Renal cortical epithelial cell (primary cell): ENCODE measurements at places on chromosomes 2 and 18.
A peak's percentile ranks its signal among the peaks of the same experiment; 100 is the strongest.

DNA sequence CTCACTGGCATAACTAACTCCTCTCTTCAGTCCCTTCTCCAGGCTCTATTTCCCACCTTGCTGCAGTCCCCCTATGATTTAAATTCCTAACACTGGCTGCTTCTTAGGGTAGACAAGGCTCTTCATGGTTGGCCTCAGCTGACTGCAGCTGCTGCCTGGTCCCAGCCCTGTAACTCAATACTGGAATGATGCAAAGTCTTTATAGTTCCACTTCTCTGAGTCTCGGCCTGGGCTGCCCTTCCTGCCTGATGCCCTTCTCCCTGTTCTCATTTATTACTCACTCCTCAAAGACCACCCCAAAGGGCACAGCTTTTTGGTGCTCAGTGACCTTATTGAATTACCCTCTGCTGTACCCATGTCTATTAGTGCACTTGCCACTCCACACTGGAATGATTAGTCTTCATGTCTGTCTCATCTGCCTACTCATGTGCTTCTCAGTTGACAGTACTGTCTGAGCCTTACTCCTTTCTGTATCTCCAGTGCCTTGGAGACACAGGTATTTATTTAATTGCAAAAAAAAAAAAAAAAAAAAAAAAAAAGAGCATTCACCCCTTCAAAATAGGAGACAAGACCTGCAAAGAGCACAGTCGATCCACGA, 199.4 kb upstream of the REV1 start:
- no peak for DNase-seq

DNA sequence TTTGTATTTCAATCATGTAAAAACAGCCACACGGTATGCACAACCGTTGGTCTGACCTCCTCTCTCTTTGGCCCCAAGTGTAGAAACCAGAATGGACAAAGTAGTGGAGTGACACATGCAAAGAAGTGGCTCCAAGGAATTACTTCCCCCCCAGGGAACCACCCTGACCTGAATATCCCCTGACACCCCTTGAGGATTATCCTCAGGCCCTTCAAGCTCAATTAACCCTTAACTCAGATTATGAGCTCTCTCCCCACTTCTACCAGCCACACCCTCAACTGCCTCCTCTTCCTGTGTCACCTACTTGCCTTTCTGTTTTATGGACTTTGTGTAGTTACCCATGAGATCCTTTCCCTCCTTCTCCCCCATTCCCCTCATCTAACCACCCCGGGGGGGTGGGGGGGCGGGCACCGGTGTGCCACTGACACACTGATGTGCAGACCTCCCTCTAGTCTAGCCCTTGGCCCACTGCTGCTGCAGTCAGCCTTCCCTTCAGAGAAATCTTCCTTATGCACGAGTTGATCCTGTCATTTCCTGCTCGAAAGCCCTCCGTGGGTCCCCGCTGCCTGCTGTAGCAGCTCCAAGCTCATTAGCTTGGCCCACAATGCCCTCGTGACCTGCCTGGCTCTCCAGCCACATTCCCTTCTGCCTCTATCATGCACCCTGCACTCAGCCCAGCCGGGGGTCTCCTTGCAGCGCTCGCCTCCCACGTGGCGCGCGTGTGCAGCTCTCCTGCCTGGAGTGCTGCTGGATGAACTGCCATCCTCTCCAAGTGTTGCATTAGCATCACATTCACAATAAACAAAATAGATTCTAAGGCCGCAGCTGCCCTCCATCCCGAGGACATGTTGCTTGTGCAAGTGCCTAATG, 40.1 kb upstream of the TMEM177 start:
- peak; percentile 9 for DNase-seq

DNA sequence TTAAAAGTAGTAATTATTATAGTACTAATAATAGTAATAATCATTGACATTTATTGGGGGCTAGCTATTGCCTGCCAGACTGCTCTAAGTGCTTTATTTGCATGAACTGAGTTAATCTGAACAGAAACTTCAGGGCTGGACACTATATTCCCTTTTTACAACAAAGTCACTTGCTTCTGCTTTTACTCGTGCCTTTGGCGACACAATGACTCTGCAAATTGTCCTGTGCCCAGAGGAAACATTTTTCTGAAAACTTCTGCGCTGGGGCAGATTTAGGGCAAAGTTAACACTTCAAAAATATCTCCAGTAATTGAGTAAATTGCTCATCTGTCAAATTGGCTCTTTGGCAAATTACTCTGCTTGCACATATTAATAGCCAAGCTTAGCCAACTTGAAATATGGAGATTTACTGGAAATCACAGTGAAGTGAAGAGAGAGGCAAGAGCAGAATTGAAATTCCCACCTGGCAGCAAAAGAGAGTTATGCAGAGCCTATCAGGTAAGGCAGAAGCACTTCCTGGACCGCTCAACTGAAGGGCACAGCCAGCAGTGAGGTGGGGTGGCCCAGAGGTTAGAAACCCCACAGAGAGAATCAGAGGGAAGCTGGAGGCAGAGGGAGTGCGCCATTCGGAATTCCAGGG, 36.3 kb downstream of the BMP10 start:
- no peak for DNase-seq

DNA sequence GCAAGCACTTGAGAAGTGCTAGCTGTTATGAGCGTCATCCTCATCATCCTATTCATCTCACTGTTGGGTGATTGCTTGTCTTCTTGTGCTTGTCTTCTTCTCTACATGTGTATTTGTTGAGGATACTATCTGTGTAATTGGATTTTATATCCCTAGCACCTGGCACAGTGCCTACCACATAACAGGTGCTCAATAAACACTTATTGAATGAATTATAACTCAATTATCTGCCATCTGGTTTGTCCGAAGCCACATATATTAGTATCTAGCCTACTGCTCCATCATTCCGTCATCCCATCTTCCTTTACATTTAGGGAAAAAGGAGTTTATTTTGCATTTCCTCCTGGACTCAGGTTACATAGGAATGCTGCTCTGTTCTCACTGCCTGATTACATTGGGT, 330.4 kb upstream of the ETAA1 start:
- no peak for DNase-seq

DNA sequence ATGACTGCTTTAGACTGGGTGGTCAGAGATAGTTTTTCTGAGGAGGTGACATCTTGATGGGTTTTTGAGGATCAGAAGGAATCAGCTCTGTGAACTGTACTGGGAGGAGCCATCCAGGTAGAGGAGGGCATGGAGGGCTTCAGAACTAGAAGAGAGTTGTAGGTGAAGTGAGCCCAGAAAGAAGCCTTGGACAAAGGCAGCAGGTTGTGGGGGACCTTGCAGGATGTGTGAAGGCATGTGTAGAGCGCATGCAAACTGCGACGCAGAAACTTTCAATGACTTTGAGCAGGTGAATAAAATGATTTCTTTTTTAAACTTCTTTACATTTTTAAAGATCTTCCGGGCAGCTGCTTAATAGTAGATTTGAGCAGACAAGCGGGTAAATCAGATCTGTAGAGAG, 83.9 kb upstream of the SIX2 start:
- no peak for DNase-seq
